ENCODE measurements at places on chromosomes 11 and 22.
A peak's percentile ranks its signal among the peaks of the same experiment; 100 is the strongest.

DNA sequence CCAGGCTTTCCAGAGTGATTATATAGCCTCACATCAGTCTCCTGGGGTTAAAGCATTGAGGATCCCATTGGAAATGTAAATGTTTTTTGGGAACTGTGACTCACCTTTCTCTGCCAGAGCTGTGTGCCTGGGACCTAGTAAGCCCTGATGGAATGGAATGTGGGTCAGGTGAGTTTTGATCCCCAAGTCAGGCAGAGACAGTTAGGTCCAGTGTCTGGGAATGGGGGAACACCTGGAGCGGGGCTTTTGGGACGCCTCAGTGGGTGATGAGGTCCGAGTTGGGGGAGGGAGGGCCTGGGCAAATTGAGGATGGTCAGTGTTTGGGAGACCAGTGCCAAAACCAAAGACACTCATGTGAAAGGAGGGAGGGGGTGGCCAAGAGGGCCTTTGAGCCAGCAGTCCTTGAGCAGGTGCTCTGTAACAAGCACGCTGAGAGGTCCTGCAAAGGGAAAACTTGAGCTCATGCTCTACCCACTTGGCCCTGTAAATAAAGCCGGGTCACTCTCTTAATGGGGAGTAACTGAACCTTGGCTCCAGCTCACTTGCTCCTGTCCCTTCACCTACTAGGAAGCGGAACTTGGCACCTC lies 104.7 kb downstream of the NAV2 start:
- DNase-seq: no peak

GRCh38 chr11:101880222-101880621 lies 34.6 kb upstream of the CEP126 start:
- no peak for DNase-seq

DNA sequence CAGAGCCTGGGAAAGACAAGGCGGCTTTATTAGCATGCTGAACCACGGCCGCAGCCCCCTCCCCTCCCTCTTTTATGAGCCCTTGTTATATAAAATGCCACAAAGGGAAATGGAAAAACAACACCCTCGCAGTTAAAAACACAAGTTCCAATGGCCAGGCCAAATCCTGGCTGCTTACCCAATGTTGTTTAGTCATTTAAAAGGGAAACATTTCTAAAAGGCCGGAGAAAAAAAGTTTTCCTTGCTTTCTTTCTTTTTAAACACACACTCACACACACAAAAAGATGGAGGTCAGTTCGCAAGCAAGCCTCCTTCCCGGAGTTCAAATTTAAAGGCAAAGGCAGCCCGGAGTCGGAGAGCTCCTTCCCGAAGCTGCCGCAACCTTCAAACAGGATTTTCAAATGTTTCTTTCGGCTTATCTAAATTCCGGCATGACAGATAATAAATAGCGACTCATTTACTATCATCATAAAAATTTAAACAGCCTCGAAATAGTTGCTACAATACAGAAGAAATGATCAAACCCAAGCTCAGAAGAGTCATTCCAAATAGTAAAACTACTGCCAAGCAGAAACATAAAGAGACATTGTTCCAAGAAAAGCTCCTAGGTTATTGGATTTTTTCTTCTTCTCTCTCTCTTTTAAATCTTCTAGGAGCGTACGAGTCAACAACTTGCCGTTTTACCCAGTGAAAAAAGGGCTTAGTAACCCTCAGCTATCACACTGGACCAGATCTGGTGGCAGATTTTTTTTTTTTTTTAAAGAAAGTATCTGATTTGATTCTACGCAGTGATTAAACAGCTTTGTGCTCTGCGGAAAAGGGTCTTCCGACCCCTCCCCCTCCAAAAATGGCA lies 3.5 kb downstream of the PHF21B start:
- DNase-seq: no peak

- no peak for DNase-seq
Measured at GRCh38 chr11:128774593-128774992, 80.7 kb downstream of the FLI1 start.

GRCh38 chr22:48340727-48341709 lies 1486.7 kb downstream of the BRD1 start:
- no peak for DNase-seq

DNA sequence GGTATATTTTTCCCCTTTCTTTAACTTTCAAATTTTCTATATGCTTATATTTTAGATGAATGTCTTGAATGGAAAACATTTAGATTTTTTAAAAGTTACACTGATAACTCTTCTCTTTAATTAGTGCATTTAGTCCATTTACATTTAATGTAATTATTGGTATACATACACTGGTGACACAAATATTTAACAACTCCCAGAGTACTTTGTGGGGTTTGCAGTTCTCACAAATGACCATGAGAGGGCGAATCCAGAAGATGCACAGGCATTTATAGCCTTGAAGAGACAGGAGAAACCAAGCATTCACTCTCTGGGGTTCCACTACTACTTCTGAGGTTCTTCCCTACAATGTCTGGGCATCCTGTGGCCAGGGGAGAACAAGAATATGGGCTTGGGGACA lies 125.1 kb downstream of the TIMP3 start:
- no peak for DNase-seq

GRCh38 chr11:134517115-134517514 lies 105.1 kb upstream of the B3GAT1 start:
- no peak for DNase-seq

GRCh38 chr11:117564321-117564720 lies 232.7 kb downstream of the DSCAML1 start:
- DNase-seq: no peak

- no peak for DNase-seq
Measured at GRCh38 chr11:118152552-118153471, at the start of gene SCN4B. Gene SCN4B (minus strand): TSS chr11:118152823. CDS start chr11:118152673, 150 bp downstream.

DNA sequence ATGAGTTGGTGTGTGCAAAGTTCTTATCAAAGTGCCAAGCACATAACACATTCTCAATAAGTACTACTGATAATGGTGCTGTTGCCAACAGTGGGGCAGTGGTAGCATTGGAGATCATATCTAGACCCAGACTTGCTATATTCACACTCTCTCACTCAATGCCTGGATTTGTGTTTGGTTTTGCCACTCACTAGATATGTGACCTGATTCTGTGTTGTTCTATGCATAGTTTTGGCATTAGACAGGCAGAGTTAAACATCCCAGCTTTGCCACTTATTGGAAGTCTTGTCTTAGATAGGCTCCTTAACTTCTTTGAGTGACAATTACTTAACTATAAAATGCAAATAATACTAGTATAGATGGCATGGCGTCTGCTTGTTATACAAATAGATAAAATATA lies 642.6 kb upstream of the CCDC179 start:
- no peak for DNase-seq

GRCh38 chr11:68009391-68010089 lies 587 bp upstream of the ALDH3B1 start:
- no peak for DNase-seq

DNA sequence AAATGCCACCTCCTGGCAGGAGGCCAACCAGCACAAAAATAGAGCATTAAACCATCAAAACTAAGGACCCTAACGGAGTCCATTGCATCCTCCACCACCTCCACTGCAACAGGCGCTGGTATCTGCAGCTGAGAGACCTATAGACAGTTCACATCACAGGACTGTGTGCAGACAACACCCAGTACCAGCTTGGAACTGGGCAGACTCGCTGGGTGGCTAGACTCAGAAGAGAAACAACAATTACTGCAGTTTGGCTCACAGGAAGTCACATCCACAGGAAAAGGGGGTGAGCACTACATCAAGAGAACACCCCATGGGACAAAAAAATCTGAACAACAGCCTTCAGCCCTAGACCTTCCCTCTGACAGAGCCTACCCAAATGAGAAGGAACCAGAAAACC lies 11.6 kb upstream of the TMEM45B start:
- DNase-seq: no peak

- DNase-seq: no peak
Measured at GRCh38 chr11:64118876-64119665, 46.8 kb downstream of the MACROD1 start.

DNA sequence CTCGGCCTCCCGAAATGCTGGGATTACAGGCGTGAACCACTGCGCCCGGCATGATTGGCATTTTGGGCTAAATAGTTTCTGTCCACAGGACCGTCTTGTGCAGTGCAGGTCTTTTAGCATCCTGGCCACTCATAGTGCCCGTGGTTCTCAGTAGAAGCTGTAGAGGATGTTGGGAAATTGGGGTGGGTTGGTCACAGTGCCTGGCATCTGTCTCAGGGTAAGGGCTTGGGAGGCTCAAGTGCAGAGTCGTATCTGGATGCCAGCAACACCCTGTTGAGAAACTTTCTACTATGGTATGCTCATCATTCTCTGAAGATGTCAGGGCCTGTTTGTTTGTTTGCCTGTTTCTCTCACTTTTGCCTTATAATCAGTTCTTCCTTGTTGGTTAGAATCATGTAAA lies 21.9 kb downstream of the UBE2L3 start:
- DNase-seq: no peak

GRCh38 chr11:131696690-131697089 lies 326.3 kb downstream of the NTM start:
- no peak for DNase-seq

- DNase-seq: no peak
Measured at GRCh38 chr11:18566406-18566805, 22.1 kb downstream of the UEVLD start.

DNA sequence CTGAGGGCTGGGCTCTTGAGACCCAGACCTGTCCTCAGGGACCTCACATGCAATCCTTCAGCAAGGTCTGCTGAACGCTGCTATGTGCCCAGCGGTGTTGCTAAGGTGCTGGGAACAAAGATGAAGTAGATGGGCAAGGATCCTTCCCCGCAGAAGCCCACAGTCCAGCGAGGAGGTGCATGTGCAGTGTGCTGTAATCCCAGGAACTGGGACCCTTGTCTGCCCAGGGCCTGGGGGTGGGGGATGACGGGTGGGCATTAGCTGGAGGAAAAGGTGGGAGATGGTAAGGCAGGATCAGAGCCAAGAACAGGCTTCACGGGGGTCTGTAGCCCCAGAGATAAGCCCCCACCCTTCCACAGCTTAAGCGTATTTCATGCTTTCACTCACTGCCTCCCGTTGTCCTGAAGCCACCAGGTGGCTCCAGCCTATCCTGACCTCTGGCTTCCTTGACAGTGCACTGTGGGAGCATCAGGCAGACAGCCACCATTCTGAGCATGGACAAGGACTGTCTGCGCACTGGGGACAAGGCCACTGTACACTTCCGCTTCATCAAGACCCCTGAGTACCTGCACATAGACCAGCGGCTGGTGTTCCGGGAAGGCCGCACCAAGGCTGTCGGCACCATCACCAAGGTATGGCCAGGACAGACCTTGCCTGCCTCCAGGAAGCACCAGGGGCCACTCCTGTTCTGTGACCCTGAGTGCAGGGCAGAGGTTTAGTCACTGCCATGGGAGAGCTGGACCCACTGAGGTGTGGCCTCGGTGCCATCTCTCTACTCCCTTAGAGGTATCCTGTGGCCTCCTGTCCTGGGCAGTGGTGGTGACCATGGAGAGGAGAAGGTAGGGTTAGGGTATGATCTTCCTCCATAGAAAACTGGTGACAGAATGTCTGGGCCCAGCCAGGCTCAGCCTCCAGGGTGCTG lies 22.0 kb downstream of the GTPBP1 start:
- DNase-seq: no peak

DNA sequence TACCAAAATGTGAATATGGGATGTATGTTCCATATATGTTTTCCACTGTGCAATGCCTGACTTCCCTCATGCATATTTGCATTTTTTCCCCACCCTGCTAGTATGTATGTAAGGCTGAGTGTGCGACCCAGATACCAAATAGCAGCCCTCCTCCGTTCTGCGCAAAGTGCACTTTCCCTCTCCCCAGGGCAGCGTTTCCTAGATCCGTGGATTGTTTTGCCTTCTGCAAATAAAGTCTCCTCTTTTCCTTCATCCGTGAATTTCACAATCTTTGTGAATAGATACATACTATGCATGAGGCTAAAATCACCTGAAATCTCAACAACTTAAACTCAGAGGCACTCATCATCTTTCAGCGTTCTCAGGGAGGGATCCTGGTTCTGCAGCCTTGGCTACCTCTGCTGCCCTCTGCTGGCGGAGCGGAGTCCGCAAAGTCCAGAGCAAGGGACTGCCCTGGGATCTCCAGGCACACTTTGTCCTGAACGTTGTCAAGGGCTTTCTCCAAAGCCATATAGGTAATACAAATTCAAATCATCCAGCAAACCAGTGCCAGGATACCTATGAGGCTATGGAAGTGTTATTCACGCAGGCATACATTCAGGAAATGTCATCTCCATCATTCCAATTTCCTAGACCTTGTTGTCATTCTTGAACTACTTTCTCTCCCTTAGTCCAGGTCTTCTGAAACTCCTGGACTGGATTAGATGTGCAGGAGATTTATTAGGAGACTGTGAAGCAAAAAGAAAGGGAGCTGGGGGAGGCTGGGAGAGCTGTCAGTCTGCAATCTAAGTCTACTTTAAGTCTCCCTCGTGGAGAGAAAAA lies 53.1 kb downstream of the CNTF start:
- DNase-seq: peak; percentile 72

DNA sequence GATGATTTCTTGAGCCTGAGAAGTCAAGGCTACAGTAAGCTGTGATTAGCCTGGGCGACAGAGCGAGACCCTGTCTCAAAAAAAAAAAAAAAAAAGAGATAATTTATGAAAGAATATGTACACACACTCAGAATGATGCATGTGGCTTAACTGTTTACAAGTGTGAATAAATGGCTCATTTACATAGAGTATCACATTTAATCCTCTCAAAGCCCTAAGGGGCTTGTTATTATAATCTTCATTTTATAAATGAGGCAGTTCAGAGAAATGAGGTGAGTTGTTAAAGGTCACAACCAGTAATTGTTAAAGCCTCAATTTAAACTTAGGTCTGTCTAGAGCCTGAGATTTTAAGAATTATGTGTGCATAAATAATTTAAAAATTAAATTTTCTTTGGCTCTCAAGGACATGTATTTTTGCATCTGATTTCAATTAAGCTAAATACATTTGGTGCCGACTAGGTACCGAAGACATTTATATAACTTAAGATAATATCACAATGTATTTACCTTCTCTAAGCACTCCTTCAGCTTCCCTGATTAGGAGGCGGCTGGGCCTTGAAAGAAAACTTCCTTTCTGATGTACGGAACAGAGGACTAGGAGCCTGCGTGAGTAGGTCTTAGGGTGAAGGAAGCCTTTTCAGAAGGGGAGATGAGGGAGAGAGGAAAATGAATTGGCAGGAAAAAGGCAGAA lies 28.5 kb upstream of the DDX6 start:
- DNase-seq: no peak
